ENCODE measurements at places on chromosomes 5 and 9.

DNA sequence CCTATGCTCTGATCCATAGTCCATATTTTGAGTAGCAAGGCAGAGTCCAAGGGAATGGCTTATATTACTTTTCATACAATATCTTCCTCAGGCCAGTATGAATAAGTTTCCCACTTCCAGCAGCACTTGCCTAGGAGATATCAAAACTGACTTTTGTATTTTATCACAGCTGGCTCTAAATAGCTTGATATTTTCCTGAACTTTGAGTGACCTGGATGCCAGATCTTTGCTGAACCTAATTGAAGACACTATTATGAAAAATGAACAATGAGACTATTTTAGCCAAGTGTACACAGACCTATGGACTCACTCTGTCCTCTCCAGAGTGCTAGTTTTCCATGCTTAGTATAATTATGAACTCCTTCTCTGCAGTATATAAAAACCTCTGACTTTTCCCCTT lies 475.6 kb upstream of the PTGER4 start:
- no peak for DNase-seq

- no peak for DNase-seq
Observed at GRCh38 chr5:130052752-130053151, 148.5 kb downstream of the CHSY3 start.

DNA sequence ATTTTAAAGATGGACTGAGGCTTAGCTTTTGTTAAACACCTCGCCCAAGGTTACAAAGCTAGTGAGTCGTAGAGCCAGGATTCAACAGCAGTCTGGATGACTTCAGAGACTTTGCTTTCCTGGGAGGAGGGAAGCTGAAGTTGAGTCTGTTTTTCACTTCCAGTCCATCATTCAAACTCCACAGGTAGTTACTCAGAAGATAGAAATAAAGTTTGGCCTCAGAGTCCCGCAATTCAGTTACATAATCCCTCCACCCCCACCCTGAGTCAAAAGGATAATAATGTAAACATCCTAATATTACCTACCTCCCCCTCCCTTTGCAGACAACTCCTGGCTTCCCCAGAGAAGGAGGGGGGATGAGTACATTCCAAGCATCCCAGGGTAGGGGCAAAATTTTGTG lies 8.1 kb downstream of the HBEGF start:
- no peak for DNase-seq

- no peak for DNase-seq
Observed at GRCh38 chr5:60701321-60701968, 1.5 kb upstream of the DEPDC1B start.

DNA sequence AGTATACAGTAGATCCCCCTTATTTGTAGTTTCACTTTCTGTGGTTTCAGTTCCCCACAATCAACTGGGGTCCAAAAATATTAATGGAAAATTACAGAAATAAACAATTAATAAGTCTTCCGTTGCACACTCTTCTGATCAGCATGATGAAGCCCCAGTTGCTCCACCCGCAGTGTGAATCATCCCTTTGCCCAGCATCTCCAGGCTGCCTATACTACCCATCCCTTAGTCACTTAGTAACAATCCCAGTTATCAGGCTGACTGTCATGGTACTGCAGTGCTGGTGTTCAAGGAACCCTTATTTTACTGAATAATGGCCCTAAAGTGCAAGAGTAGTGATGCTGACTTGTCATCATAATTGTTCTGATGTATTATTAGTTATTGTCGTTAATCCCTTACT lies 28.9 kb downstream of the SHC3 start:
- no peak for DNase-seq

GRCh38 chr5:149831492-149831891 lies 101.4 kb downstream of the PPARGC1B start:
- no peak for DNase-seq

GRCh38 chr5:88824892-88825583 lies 57.9 kb downstream of the MEF2C start:
- DNase-seq: no peak

DNA sequence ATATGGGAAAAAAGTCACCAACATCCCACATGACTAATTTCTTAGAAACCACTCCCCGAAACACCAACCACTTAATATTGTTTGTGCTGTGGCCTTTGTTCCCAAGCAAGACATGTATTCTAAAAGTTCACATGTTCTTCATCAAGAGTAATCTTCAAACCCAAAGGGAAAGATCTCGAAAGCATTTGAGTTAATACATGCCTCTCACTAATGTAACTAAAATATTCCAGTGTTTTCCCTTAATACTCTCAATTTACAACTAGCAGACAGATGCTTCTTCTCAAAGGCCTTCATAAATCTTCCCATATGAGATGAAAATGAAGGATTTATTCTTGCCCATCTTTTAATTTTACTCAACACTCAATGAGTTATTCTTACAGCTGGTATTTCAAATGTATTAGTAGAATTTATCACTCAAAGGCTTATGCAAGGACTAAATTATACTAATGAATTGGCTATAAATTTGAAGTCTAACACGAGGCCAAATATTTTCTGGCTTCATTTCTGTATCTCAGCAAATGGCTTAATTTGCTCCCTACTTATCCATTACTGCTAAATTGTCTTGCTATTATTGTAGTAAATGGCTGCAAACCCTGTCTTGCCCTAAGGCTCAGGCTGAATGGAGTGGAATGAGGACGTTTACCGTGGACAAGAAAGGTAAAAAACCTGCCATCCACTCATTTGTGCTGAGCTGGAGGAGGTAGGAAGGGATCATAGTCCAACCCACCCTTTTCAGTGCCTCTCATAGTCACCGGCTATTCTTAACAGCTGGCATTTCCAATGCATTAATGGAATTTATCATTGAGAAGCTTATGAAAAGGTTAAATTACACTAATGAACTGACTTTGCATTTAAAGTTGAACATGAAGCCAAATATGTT lies 474.4 kb downstream of the RASEF start:
- no peak for DNase-seq

Measured in Panc1 (cell line).